Colonic mucosa (tissue), 4 donors: ENCODE measurements at places on chromosomes 6 and 20. TPM values are rescaled to one million over a fixed set of nuclear protein-coding genes. Genes with fewer than 3 reads are reported as not detected.

The SLPI gene
- total RNA-seq, result 113 TPM

The BTNL2 gene
- total RNA-seq, result not detected

The KIAA0408 gene
- total RNA-seq, result 1.6 TPM

The B4GALT5 gene
- 56.2 TPM for total RNA-seq

The CNKSR3 gene
- 31.5 TPM for total RNA-seq

The ENPP3 gene
- total RNA-seq, result 21.4 TPM

The BMP2 gene
- 25.3 TPM for total RNA-seq

The SLC17A3 gene
- not detected for total RNA-seq

DNA sequence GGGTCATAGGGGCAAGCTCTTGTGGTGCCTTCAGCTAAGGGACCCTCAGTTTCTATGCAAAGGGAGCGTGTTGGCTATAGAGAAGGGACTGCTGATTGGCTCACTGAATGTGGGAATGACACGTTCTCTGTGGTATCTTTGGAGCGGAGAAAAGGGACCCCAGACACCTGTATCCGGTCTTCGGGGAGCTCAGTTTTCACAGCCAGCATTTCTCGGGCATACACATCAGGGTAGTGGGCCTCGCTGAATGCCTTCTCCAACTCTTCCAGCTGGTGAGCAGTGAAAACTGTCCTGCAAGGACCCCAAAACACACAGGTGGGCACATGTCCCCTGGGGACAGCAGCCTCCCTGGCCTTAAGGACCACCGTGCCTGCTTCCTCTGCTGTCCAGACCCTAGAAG is 3.3 kb downstream of the VSX1 start:
- H3K27me3 ChIP-seq, result peaks cover 30% of the 10 kb centered on the region
- H3K4me1 ChIP-seq, result no peaks in the 10 kb centered on the region
- no peak for DNase-seq
- no peak overlapping the region for H3K4me3 ChIP-seq
- no peaks in the 10 kb centered on the region for H3K36me3 ChIP-seq

- no peak overlapping the region for H3K27ac ChIP-seq
- H3K4me1 ChIP-seq, result no peaks in the 10 kb centered on the region
- DNase-seq, result peak; percentile 48
- H3K36me3 ChIP-seq, result no peaks in the 10 kb centered on the region
- no peak overlapping the region for H3K4me3 ChIP-seq
Observed at GRCh38 chr6:16277101-16277981, 39.0 kb downstream of the GMPR start.

DNA sequence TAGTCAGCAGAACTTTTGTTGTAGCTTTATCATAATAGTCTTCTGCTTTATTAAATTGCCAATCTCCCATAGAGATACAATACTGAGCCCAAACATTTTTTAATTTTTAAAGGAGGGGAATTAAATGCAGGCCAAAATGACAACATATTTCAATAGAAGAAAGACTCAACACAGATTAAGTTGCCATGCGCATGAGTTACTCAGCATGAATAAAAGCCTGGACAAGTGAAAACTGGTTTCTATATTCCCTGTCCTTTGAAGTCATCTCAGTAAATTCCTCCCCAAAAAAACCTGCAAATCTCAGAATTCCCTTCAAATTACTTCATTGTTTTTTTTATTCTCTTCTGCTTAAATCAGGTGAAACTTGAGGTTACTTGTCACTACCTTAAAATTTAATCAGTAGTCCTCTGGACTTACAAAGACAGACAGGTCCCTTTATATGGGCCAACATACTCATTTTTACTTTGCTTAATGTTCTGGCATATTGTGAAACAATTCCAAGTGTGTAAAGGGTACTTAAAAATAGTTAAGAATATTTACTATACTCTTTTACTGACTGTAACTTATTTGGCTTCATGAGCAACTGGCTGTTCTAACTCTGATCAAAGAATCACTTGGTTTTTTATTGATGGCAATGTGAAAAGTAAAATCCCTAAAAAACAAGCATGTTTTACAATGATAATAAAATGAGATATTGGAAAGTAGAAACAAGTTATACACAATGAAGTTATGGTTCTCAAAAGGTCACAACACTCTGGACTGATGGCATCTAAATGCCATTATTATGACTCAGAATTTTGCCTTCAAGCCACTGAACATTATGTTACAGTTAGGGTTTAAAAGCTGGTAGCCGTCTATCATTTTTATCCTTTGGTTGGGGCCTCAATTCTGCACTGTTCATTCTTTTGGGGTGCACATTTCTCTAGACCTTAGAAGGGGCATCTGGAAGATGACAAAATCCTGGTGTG is 49.9 kb upstream of the COL21A1 start:
- no peaks in the 10 kb centered on the region for H3K4me1 ChIP-seq
- no peak overlapping the region for H3K27ac ChIP-seq

GRCh38 chr6:155473741-155474140 is 18.1 kb upstream of the NOX3 start:
- H3K4me1 ChIP-seq, result no peaks in the 10 kb centered on the region
- H3K36me3 ChIP-seq, result no peaks in the 10 kb centered on the region
- no peaks in the 10 kb centered on the region for H3K27me3 ChIP-seq
- H3K4me3 ChIP-seq, result no peak overlapping the region
- no peak overlapping the region for H3K27ac ChIP-seq

DNA sequence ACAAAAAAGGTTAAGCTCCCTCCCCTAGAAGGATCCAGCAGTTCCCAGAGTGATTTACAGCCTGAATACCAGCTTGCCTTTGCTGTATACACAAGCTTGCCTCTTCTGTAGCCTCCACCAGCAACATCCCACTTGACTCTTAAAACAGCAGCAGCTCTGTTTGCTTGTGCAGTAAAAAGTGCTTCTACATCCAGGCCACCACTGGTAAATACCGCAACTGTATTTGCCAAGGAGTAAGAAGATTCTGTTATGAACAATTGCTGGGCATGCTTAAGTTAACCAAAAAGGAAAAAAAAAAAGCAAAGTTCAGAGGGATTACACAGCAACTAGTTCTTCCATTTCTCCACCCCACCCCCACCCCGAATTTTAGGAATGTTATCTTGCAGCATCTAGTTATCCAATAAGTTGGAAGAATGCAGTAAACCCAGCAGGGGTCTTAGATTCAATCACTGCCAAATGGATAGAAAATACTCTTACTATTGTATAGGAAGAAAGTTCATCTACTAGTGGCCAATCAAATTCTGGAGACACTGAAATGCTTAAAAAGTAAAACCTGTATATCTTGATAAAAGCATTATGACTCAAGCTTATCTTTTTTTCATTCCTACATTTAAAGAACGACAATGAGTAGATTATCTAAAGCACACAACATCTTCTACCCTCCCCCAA is 4.8 kb downstream of the SALL4 start:
- no peak overlapping the region for H3K4me3 ChIP-seq
- H3K4me1 ChIP-seq, result peaks cover 6% of the 10 kb centered on the region
- peaks cover 26% of the 10 kb centered on the region for H3K27me3 ChIP-seq
- no peaks in the 10 kb centered on the region for H3K36me3 ChIP-seq

DNA sequence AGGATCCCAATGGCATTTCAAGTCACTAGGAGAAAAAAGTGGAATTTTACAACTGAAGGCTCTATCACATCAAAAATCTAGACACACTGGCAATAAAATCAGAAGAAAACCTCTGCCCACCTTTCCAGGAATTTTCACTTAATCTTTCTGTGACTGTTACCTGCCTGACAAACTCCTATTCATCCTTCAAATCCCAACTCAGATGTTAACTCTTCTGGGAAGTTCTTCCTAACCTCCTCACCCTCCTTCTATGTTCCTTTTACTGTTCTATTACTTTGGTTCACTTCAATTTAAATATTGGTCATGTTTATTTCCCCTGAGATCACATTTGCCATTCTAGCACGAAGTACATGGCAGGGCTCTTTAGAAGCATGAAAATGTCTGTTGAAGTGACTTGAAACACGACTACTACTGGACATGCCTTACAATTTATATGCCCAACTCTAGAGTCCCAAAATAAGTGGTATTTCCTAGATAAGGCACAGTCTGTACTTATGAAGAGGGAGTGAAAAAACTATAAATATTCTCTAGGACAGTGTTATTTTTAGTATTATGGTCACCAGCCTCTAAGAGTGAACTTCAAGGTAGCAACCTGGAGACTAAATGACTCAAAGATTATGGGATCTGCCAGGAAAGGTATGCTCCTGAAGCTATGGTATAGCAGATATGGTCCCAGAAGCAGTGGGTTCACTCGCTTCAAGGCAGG is 17.1 kb downstream of the CHD6 start:
- H3K27me3 ChIP-seq, result no peaks in the 10 kb centered on the region
- H3K4me3 ChIP-seq, result no peak overlapping the region
- no peak for DNase-seq
